ENCODE measurements at places on chromosomes 5 and 9.

DNA sequence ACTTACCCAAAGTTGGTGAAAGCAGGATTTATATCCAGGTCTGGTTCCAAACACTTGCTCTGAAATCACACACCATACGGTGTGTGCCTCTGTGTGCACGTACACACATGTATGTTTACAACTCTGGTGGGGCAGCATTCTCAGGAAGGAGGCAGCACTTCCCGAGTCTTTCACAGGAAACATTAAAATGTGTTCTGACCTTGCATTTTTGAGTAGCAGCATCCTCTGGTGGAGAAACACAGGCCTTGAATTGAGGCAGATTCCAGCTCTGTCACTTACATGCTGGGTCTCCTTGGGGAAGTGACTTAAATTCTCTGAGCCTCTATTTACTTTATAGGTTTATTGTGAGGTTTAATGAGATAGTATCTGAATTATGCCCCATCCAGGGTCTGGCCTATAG lies 126.4 kb downstream of the RGS3 start:
- peak; percentile 30 for DNase-seq

GRCh38 chr5:43802119-43802518 lies 199.1 kb downstream of the NNT start:
- DNase-seq: no peak

GRCh38 chr5:109803854-109804253 lies 114.1 kb downstream of the MAN2A1 start:
- DNase-seq: no peak

DNA sequence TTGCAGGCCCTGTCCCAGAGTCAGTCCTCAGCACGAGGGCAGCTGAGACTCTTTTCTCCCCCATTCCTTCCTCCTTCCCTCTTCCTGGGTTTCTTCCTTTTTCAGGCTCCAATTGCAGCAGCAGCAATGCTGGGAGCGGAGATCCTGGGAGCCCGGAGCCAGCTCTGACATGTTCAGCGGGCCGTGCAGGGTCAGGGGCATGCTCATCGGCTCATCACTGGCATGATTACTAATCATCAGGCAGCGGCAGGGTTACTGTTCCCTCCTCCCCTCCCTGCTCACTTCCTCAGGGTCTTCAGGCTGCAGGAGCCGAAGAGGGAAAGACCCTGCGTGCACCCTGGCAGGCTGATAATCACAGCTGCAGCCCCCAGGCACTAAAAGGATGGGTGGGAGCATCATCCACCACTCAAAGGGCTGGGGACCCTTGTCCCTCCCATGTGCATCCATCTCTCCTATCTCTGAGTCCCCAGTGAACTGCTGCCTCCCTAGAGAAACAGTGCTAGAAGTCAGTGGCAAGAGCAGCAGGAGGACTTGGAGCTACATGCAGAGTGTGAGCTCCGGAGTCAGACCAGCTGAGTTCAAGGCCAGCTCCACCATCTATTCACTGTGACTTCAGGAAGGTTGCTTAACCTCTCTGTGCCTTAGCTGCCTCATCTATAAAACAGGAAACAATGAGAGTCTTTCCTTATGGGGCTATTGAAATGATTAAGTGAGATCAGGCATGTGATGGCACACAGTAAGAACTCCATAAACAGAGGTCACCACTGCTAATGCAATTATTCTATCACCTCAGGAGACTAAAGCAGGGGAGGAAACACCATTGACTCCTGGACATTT lies 7.8 kb upstream of the KCNIP1 start:
- DNase-seq: no peak

GRCh38 chr5:43232943-43233833 lies 41.2 kb downstream of the NIM1K start:
- no peak for DNase-seq

All from activated CD8-positive, alpha-beta T cell treated with anti-CD3 and anti-CD28 coated beads, Interleukin-2, amount 10 ng/mL, durations not matched to agents 7 days and 5 days (primary cell).